ENCODE measurements at places on chromosomes 11 and 22. TPM values are rescaled to one million over a fixed set of nuclear protein-coding genes. Genes with fewer than 3 reads are reported as not detected.

The OR8G5 gene
- not detected for total RNA-seq

The TTC17 gene
- 31.3 TPM for total RNA-seq

The POLD4 gene
- 49.7 TPM for total RNA-seq

The ART1 gene
- total RNA-seq = 1.7 TPM

The SNRPD3 gene
- total RNA-seq = 70.0 TPM

The NXPE2 gene
- 0.14 TPM for total RNA-seq

The SEPTIN5 gene
- 120 TPM for total RNA-seq

The WNT11 gene
- total RNA-seq = 18.2 TPM

The SYT13 gene
- total RNA-seq = 7.0 TPM

The DEFB131B gene
- not detected for total RNA-seq

The ASCL2 gene
- 0.24 TPM for total RNA-seq

The CNTN5 gene
- not detected for total RNA-seq

The EHF gene
- total RNA-seq = 2.9 TPM

The SRPRA gene
- 64.5 TPM for total RNA-seq

The MEI1 gene
- 0.41 TPM for total RNA-seq

The TUB gene
- total RNA-seq = 21.4 TPM

The TSPO gene
- 136 TPM for total RNA-seq

The CHID1 gene
- 49.4 TPM for total RNA-seq

The C22orf23 gene
- total RNA-seq = 0.68 TPM

The CCDC15 gene
- total RNA-seq = 0.38 TPM

The USP2 gene
- 140 TPM for total RNA-seq

The BRD1 gene
- 17.5 TPM for total RNA-seq

The TUBA8 gene
- 243 TPM for total RNA-seq

The NCAM1 gene
- 250 TPM for total RNA-seq

The BTG4 gene
- total RNA-seq = not detected

The IGSF9B gene
- 41.7 TPM for total RNA-seq

The TOMT gene
- total RNA-seq = not detected

The MS4A12 gene
- total RNA-seq = not detected

The SLC22A25 gene
- total RNA-seq = not detected

The ZFTA gene
- 12.6 TPM for total RNA-seq

The TPBGL gene
- 0.16 TPM for total RNA-seq

The GALNT18 gene
- total RNA-seq = 22.9 TPM

The SYT12 gene
- total RNA-seq = 0.32 TPM

The OR52I2 gene
- total RNA-seq = not detected

The SMIM35 gene
- not detected for total RNA-seq

The OR6A2 gene
- not detected for total RNA-seq

The GGTLC3 gene
- not detected for total RNA-seq

The ZFPL1 gene
- total RNA-seq = 25.0 TPM

The ARHGAP8 gene
- 0.16 TPM for total RNA-seq

The CASP4 gene
- 15.1 TPM for total RNA-seq

The OR5B21 gene
- not detected for total RNA-seq

The SCUBE1 gene
- 0.89 TPM for total RNA-seq

The LRRC55 gene
- total RNA-seq = 0.51 TPM

The NUP98 gene
- 40.4 TPM for total RNA-seq

The MMP1 gene
- not detected for total RNA-seq

The ZDHHC13 gene
- 5.0 TPM for total RNA-seq

The TMEM45B gene
- not detected for total RNA-seq

The FAM180B gene
- 0.22 TPM for total RNA-seq

The MS4A14 gene
- total RNA-seq = 1.0 TPM

The CTTN gene
- total RNA-seq = 166 TPM

The FZD4 gene
- total RNA-seq = 31.3 TPM

The C22orf31 gene
- not detected for total RNA-seq

The KCNQ1 gene
- 40.0 TPM for total RNA-seq

The KRTAP5-11 gene
- not detected for total RNA-seq

The ZP1 gene
- 0.14 TPM for total RNA-seq
